Testis (tissue), 5 donors: ENCODE measurements at places on chromosomes 7 and 10. TPM values are rescaled to one million over a fixed set of nuclear protein-coding genes. Genes with fewer than 3 reads are reported as not detected.

GRCh38 chr10:34389801-34390200 lies 425.3 kb downstream of the PARD3 start:
- no peak overlapping the region for H3K27ac ChIP-seq
- no peaks in the 10 kb centered on the region for H3K4me1 ChIP-seq
- no peaks in the 10 kb centered on the region for H3K36me3 ChIP-seq
- DNase-seq: no peak
- H3K27me3 ChIP-seq: no peaks in the 10 kb centered on the region

GRCh38 chr10:127427926-127428325 lies 121.2 kb upstream of the NPS start:
- H3K27me3 ChIP-seq: no peaks in the 10 kb centered on the region
- no peak overlapping the region for H3K4me3 ChIP-seq
- no peaks in the 10 kb centered on the region for H3K4me1 ChIP-seq

DNA sequence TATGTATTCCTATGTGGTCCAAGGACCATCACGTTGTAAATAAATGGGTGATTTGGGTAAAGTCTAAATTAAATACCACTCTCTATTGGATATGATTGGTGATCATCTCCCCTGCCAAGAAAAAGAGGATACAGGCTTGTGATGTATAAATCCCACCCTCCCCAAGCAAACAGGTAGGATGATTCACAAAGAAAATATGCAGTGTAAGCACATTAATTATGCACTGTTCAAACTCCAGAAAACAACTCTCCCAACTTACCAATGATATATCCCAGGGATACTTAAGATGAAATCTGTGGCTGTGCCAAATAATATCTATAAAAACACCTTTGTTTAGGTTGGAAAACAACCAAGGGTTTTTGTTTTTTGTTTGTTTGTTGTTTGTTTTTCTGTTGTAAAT lies 795.9 kb downstream of the XPNPEP1 start:
- DNase-seq: no peak
- H3K27me3 ChIP-seq: no peaks in the 10 kb centered on the region
- no peak overlapping the region for H3K4me3 ChIP-seq
- no peaks in the 10 kb centered on the region for H3K4me1 ChIP-seq

- no peaks in the 10 kb centered on the region for H3K36me3 ChIP-seq
- no peaks in the 10 kb centered on the region for H3K4me1 ChIP-seq
- no peaks in the 10 kb centered on the region for H3K27me3 ChIP-seq
- no peak overlapping the region for H3K27ac ChIP-seq
These were observed 200.7 kb downstream of the IPMK start for GRCh38 chr10:58066979-58067378.

DNA sequence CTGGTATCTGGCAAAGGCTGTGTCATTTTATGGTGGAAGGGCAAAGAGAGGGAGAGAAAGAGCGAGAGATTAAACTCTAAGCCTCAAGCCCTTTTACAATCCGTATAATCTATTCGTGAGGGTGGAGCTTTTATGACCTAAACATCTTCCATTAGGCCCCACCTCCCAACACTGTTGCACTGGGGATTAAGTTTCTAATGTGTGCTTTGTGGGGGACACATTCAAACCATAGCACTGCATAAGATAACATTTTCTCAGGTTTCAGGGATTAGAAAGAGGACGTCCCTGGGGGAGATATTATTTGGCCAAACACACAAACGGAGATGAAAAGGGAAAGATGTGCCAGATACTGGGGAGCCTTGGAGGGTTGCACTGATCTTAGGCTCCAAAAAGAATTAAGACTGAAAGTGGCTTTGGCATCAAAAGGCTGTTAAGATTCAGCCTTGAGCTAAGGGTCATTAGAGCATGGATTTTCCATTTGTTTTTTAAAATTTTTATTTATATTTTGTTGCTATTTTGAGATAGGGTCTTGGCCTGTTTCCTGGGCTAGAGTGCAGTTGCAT lies 19.0 kb downstream of the COL26A1 start:
- H3K36me3 ChIP-seq: no peaks in the 10 kb centered on the region
- no peaks in the 10 kb centered on the region for H3K27me3 ChIP-seq
- DNase-seq: no peak
- H3K27ac ChIP-seq: no peak overlapping the region
- H3K4me1 ChIP-seq: no peaks in the 10 kb centered on the region

DNA sequence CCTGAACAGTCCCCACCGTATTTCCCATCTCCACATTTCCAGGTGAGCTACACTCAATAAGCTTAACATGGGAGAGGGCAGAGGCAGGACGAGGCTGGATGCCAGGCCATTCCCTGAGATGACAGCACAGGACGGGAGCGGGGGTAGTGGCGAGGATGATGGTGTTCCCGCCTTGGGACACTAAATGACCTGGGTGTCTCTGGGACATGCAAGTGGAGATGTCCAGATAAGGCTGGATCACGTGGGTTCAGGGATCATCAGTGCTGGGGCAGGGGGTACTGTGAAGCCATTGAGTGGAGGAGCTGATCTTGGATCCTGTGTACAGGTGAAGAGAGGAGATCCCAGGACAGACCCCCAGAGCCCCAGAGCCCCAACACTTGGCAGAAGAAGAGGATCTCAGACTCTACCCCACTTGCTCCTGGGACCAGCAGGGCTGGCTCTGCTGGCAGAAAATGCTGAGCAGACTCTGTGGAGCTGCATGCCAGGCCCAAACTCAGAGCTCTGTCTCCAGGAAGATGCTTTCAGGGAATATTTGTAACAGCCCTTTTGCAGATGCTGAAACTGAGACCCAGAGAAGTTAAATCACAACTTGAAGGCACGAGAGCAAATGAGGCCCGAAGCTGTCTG lies 29.7 kb upstream of the HSPA12A start:
- H3K4me1 ChIP-seq: peaks cover 9% of the 10 kb centered on the region
- H3K4me3 ChIP-seq: no peak overlapping the region
- no peaks in the 10 kb centered on the region for H3K36me3 ChIP-seq
- DNase-seq: no peak
- H3K27me3 ChIP-seq: no peaks in the 10 kb centered on the region

GRCh38 chr10:63286340-63286739 lies 153.2 kb downstream of the NRBF2 start:
- no peak overlapping the region for H3K4me3 ChIP-seq
- no peak for DNase-seq
- no peaks in the 10 kb centered on the region for H3K36me3 ChIP-seq
- H3K27ac ChIP-seq: no peak overlapping the region

DNA sequence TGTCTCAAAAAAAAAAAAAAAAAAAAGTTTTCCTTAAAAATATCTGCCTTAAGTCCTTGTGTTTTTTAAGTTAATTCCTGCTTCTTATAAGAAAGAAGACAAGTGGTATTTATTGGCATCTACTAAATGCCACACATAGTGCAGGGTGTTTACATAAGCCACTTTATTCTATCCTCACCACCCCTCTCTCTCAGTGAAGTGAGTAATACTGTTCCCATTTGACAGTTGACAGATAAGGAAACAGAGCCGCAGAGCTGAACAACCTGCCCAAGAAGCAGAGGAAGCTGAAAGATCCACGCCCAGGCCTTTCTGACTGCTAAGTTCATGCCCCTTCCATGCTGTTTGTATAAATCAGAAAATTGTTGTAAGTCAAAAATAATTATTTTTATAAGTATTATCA lies 54.1 kb downstream of the ABLIM1 start:
- no peak overlapping the region for H3K4me3 ChIP-seq
- H3K4me1 ChIP-seq: peaks cover 9% of the 10 kb centered on the region
- no peaks in the 10 kb centered on the region for H3K27me3 ChIP-seq
- H3K36me3 ChIP-seq: no peaks in the 10 kb centered on the region
- no peak for DNase-seq

GRCh38 chr10:34102237-34102673 lies 712.8 kb downstream of the PARD3 start:
- H3K27ac ChIP-seq: no peak overlapping the region
- DNase-seq: peak; percentile 77
- H3K27me3 ChIP-seq: no peaks in the 10 kb centered on the region
- H3K4me1 ChIP-seq: peaks cover 6% of the 10 kb centered on the region
- H3K4me3 ChIP-seq: no peak overlapping the region

GRCh38 chr7:47714669-47715607 lies 133.0 kb upstream of the TNS3 start:
- H3K4me1 ChIP-seq: peaks cover 4% of the 10 kb centered on the region
- no peak overlapping the region for H3K27ac ChIP-seq
- DNase-seq: no peak
- H3K4me3 ChIP-seq: no peak overlapping the region
- H3K36me3 ChIP-seq: no peaks in the 10 kb centered on the region

- H3K27ac ChIP-seq: no peak overlapping the region
- no peak for DNase-seq
- no peak overlapping the region for H3K4me3 ChIP-seq
- no peaks in the 10 kb centered on the region for H3K4me1 ChIP-seq
These were observed 128.4 kb downstream of the PAXIP1 start for GRCh38 chr7:154874409-154875113.

DNA sequence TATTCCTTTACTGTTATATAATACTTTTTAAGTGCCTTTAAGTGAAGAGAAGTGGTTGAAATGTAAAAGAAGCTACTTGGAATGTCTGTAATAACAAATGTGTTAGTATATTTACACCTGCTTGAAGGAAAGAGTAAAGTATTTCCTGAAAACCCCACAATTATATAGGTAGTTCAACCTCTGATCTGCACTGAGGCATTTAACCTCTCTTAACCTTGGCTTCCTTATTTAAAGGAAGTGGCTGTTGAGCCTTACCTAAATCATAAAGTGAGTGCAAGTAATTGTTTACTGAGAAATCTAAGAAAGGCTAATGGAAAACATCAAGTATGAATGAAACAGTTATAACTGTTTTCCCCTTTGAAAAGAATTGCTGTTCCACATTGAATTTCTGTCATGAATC lies 294.5 kb downstream of the ADK start:
- H3K4me3 ChIP-seq: no peak overlapping the region
- H3K27me3 ChIP-seq: no peaks in the 10 kb centered on the region
- H3K36me3 ChIP-seq: no peaks in the 10 kb centered on the region
- DNase-seq: no peak
- no peaks in the 10 kb centered on the region for H3K4me1 ChIP-seq
- no peak overlapping the region for H3K27ac ChIP-seq

DNA sequence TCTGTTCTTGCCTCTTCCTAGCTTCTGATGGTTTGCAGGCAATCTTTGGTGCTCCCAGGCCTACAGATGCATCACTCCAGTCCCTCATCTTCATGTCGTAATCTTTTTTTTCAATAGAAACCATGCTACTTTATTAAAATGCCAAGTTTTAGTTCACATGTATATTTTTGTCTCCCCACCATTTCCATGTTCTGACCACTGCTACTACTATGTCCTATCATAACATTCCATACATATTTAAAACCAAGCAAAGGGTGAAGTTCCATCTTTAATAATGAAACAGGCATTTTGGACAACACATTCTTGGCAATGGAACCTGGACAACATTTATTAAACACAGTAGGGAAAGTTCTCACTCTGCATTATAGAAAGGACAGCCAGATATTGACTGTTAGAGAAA lies 58.8 kb downstream of the ZNF518A start:
- DNase-seq: no peak
- H3K27me3 ChIP-seq: no peaks in the 10 kb centered on the region
- no peak overlapping the region for H3K27ac ChIP-seq
- H3K4me3 ChIP-seq: no peak overlapping the region
- no peaks in the 10 kb centered on the region for H3K36me3 ChIP-seq
- no peaks in the 10 kb centered on the region for H3K4me1 ChIP-seq

GRCh38 chr7:90584378-90584777 lies 11.7 kb upstream of the CDK14 start:
- DNase-seq: no peak
- H3K4me3 ChIP-seq: no peak overlapping the region
- H3K36me3 ChIP-seq: no peaks in the 10 kb centered on the region
- H3K4me1 ChIP-seq: no peaks in the 10 kb centered on the region
- no peak overlapping the region for H3K27ac ChIP-seq
- no peaks in the 10 kb centered on the region for H3K27me3 ChIP-seq

DNA sequence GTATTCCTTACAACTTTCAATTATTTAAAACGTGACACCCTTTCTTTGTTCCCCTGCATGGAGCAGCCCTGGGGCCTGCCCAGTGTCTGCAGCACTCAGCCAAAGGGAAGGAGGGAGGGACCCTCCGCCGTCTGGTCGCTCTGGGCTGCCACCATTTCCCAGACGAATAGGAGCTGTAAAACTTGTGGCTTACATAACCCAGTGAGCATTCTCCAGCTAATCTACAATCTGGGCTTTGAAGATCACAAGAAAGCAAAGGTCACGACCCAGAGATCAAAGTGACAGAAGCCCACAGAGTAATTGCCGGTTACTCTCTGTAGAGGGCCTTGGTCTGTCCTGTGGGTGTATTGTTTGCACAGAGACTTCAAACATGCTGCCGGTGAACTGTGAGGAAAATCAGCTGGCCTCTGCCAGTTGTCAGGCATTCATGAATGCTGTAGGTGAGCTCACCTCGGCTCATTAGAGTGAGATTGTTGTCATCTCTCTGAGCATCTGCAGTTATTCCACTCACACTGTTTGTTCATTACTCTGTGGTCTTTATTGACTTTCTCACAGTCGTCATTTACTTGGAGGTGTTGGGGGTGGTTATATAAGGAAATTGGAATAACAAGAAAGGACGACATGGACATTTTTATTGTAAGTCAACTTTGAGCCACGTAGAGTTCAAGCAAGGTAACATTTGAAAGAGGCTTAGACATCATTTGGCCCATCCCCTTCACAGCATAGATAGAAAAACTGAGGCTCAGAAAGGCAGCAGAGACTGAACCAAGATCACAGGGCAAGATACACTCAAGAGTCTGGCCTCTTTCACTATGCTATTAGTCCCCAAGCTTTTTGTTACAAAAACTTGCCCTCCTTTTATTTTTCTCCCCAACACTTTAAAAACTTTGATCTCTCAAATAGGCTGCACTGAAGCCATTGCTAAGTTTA lies 619.8 kb downstream of the LRMDA start:
- no peak overlapping the region for H3K27ac ChIP-seq
- H3K36me3 ChIP-seq: no peaks in the 10 kb centered on the region

DNA sequence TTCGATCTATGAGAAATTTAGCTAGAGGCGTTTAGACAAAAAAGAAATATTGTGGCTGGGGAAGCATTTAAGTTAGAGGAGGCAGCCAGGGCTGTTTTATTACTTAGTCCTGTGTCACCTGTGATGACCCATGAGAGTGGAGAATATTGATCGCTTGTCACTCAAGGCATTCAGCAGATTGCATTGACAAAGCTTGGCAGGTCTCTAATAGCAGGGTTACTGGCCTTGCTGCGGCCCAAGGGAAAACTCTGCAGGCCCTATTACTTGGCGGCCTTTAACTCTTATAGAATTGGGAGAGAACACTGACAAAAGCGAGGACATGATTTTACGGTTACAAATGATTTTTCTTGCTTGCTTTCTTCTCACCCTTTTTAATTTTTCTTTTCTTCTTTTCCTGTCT lies 473.5 kb downstream of the AUTS2 start:
- H3K36me3 ChIP-seq: no peaks in the 10 kb centered on the region
- no peak overlapping the region for H3K4me3 ChIP-seq
- H3K27ac ChIP-seq: no peak overlapping the region
- no peak for DNase-seq
- no peaks in the 10 kb centered on the region for H3K4me1 ChIP-seq
- no peaks in the 10 kb centered on the region for H3K27me3 ChIP-seq

- H3K36me3 ChIP-seq: no peaks in the 10 kb centered on the region
- no peaks in the 10 kb centered on the region for H3K27me3 ChIP-seq
- no peak overlapping the region for H3K27ac ChIP-seq
- H3K4me1 ChIP-seq: no peaks in the 10 kb centered on the region
These were observed 12.7 kb downstream of the EPHB6 start for GRCh38 chr7:142867398-142868187.

Gene STEAP1
- 7.3 TPM for total RNA-seq

Gene DLX5
- 2.6 TPM for total RNA-seq

Gene CACNB2
- 1.4 TPM for total RNA-seq

Gene VAX1
- 0.56 TPM for total RNA-seq

Gene CREM
- total RNA-seq: 156 TPM
